ENCODE measurements at places on chromosomes 2 and 18. TPM values are rescaled to one million over a fixed set of nuclear protein-coding genes. Genes with fewer than 3 reads are reported as not detected.

GRCh38 chr2:218125095-218125494 lies 733 bp upstream of the CXCR2 start:
- no peak for DNase-seq
- peak overlapping the region; percentile 0 for H3K4me3 ChIP-seq
- H3K27me3 ChIP-seq, result peaks cover 39% of the 10 kb centered on the region
- H3K4me1 ChIP-seq, result no peaks in the 10 kb centered on the region
- H3K36me3 ChIP-seq, result peaks cover 2% of the 10 kb centered on the region
- no peak overlapping the region for H3K27ac ChIP-seq

DNA sequence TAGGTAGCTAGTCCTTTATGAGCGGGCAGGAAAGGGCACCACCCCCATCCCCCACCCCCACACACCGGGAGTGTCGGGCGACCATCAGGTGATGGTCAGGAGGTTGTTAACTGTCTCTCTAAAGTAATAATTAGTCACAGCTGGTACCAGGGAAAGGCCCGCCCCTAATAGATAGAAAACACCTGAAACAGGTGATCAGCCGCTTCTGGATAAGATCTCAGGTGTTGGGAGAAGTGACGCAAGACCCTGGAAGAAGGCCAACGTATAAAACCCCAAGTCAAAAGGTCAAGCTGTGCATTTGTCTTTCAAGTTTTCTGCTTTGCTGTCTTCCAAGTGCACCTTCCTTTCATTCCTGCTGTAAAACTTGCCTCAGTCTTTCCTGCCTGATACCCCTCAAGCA lies 59.6 kb upstream of the LINC00305 start:
- peak overlapping the region; percentile 34 for H3K4me3 ChIP-seq
- no peaks in the 10 kb centered on the region for H3K27me3 ChIP-seq

DNA sequence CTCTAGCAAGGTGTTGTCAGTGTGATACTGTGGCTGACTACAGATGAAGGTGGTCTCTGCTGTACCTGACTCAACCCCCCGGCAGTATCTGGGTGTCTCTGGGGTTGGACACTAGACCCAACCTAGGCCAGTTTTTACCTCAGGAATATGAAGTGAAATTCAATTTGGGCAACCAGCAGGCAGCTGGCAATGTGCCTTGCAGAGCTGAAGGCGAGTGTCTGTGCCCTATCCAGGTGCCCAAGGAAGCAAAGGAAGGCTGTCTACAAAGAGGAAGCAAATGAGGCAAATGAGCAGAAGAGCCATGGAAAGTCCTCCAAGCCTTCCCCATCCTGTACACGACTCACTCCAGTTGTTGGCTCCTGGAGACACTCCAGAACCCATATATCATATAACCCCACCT lies 264.6 kb upstream of the AGAP1 start:
- H3K4me3 ChIP-seq, result no peak overlapping the region
- H3K27ac ChIP-seq, result no peak overlapping the region
- H3K27me3 ChIP-seq, result peaks cover 69% of the 10 kb centered on the region
- no peaks in the 10 kb centered on the region for H3K36me3 ChIP-seq
- DNase-seq, result no peak
- H3K4me1 ChIP-seq, result no peaks in the 10 kb centered on the region

CD28 gene
- total RNA-seq, result 177 TPM

DNA sequence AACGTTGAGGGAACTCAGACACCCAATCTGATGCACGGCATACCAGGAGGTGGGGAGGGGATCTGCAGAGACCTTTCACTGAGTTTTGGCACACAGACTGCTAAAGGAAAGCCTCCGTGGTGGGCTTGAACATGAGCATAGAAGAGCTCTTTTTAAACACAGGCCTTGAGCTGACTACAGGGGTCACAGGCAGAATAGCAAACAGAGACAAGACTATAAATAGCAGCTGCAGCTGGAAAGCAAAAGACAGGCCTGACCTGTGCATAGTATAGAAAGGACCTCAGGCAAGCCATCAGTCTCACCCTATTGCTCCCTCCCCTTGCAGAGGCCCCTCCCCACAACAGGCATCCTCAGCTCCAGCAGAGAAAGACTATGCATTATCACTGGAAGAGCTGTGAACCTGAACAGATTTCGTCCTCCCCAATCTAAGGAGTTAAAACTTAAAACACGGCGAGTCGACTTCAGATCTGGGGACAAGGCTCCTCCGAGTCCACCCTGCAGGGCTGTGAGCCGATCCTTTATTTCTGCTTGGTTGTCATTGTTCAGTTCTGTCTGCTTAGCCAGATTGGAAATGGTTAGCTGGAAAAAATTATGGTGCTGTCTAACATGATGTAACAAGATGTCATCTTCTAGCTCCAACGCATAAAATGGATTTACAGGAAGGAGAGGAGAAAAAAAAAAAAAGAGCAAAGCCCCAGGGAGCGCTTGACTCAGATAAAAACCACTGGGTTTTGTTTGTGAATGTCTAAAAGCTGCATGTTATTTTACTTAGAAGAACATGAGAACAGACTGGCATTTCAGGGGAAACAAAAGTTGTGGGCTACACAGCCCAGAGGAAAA lies 25.2 kb upstream of the LCLAT1 start:
- no peaks in the 10 kb centered on the region for H3K27me3 ChIP-seq
- no peak for DNase-seq
- H3K36me3 ChIP-seq, result no peaks in the 10 kb centered on the region
- peaks cover 21% of the 10 kb centered on the region for H3K4me1 ChIP-seq

INSIG2 gene
- total RNA-seq, result 9.6 TPM

- H3K4me1 ChIP-seq, result peaks cover 7% of the 10 kb centered on the region
- no peak overlapping the region for H3K27ac ChIP-seq
- H3K27me3 ChIP-seq, result no peaks in the 10 kb centered on the region
- peaks cover 7% of the 10 kb centered on the region for H3K36me3 ChIP-seq
- DNase-seq, result no peak
- H3K4me3 ChIP-seq, result no peak overlapping the region
Measured at GRCh38 chr2:11988691-11989353, 242.4 kb downstream of the LPIN1 start.

GRCh38 chr2:168642873-168643272 lies 159.6 kb upstream of the NOSTRIN start:
- peaks cover 8% of the 10 kb centered on the region for H3K4me1 ChIP-seq
- no peak overlapping the region for H3K27ac ChIP-seq
- H3K4me3 ChIP-seq, result no peak overlapping the region
- DNase-seq, result no peak

AKAIN1 gene
- not detected for total RNA-seq

GRCh38 chr18:45034179-45034578 lies 353.5 kb downstream of the SETBP1 start:
- H3K4me3 ChIP-seq, result no peak overlapping the region
- H3K27ac ChIP-seq, result no peak overlapping the region
- H3K27me3 ChIP-seq, result peaks cover 7% of the 10 kb centered on the region

DNA sequence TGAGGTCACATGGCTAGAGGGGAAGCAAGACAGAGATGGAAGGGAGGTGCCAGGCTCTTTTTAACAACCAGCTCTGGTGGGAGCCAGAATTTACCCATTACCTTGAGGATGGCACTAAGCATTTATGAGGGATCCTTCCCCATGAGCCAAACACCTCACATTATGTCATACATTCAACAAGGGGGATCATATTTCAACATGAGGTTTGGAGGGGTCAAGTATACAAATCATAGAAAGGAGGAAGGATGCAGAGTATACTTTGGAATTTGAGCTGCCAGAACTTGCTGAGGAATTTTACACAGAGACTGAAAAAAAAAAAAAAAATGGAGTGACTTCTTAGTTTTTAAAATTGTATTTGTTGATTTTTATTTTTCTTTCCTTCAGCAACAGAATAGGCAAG lies 891.4 kb downstream of the CCDC85A start:
- no peaks in the 10 kb centered on the region for H3K27me3 ChIP-seq
- no peak overlapping the region for H3K4me3 ChIP-seq
- H3K36me3 ChIP-seq, result no peaks in the 10 kb centered on the region
- H3K4me1 ChIP-seq, result no peaks in the 10 kb centered on the region
- H3K27ac ChIP-seq, result no peak overlapping the region

TCF23 gene
- not detected for total RNA-seq

HOXD13 gene
- not detected for total RNA-seq

DNA sequence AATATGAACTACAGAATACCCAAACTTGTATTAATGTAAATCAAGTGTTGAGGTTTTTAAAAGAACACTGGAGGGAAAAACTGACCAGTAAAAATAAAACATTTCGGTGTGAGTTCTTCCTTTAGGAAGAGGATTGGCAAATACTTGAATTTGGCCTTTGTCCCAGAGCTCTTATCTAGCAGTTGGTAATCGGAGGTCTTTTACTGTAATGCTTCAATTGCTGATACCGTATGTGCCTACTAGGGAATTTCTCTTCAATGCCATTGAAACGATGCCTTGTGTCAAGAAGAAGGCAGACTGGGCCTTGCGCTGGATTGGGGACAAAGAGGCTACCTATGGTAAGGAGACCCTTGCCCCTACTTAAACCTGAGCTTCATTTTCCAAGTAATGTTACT lies 4.1 kb downstream of the RRM2 start:
- DNase-seq, result no peak
- peaks cover 2% of the 10 kb centered on the region for H3K36me3 ChIP-seq
- H3K4me1 ChIP-seq, result peaks cover 28% of the 10 kb centered on the region
- H3K4me3 ChIP-seq, result no peak overlapping the region
- H3K27ac ChIP-seq, result no peak overlapping the region
- H3K27me3 ChIP-seq, result peaks cover 23% of the 10 kb centered on the region

- no peaks in the 10 kb centered on the region for H3K27me3 ChIP-seq
- peaks cover 7% of the 10 kb centered on the region for H3K4me1 ChIP-seq
- no peak overlapping the region for H3K27ac ChIP-seq
- DNase-seq, result no peak
- H3K4me3 ChIP-seq, result no peak overlapping the region
- H3K36me3 ChIP-seq, result peaks cover 2% of the 10 kb centered on the region
Measured at GRCh38 chr18:3234457-3234856, 13.1 kb upstream of the MYL12A start.

DNA sequence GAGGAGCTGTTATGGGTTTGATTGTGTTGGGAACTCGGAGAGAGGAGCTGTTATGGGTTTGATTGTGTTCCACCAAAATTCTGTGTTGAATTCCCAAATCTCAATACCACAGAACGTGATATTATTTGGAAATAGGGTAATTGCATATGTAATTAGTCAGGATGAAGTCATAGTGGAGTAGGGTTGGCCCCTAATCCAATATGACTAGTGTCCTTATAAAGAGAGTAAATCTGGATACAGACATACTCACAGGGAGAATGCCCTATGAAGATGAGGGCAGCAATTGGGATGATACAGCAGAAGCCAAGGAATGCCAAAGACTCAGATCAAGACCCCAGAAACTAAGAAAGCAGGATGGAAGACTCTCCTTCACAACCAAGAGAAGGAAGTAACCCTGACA lies 1023.2 kb upstream of the ZEB2 start:
- no peak overlapping the region for H3K4me3 ChIP-seq
- no peaks in the 10 kb centered on the region for H3K27me3 ChIP-seq
- H3K4me1 ChIP-seq, result no peaks in the 10 kb centered on the region
- no peaks in the 10 kb centered on the region for H3K36me3 ChIP-seq
- DNase-seq, result no peak
- no peak overlapping the region for H3K27ac ChIP-seq

TTC32 gene
- total RNA-seq, result 33.4 TPM

GRCh38 chr2:174773215-174773614 lies 8.9 kb upstream of the CHRNA1 start:
- H3K4me3 ChIP-seq, result no peak overlapping the region
- H3K4me1 ChIP-seq, result peaks cover 25% of the 10 kb centered on the region
- H3K27me3 ChIP-seq, result peaks cover 6% of the 10 kb centered on the region
- peak overlapping the region; percentile 47 for H3K27ac ChIP-seq
- no peak for DNase-seq

DNA sequence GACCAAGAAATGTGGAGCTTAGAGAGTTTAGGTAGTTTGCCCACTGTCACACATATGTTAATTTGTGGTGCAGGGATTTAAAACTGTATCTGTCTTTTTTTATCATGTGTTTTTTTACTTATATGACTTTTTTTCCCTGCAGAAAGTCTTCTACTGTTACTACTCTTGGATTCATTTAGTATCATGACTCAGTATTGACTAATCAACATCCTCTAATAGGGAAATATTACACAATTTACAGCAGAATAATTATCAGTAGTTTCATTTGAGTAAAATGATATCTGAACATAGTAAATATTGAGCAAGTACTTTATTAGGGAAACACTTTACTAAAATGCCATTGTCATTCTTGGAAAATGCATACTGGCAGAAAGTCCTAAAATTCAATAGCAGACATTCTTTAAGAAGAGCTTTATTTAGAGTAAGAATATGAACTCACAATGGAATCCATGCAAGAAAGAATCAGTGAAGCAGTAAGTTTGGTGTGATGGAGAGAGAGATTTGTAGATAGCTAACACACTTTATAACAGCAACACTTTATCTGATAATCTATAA lies 425.9 kb upstream of the SLC8A1 start:
- no peaks in the 10 kb centered on the region for H3K4me1 ChIP-seq
- no peak overlapping the region for H3K27ac ChIP-seq
- no peak overlapping the region for H3K4me3 ChIP-seq
- H3K36me3 ChIP-seq, result no peaks in the 10 kb centered on the region

CROCC2 gene
- total RNA-seq, result not detected

LBH gene
- total RNA-seq, result 127 TPM

ARL5A gene
- 27.6 TPM for total RNA-seq

GRCh38 chr2:6769346-6769745 lies 96.4 kb downstream of the CMPK2 start:
- H3K4me3 ChIP-seq, result no peak overlapping the region
- H3K4me1 ChIP-seq, result peaks cover 6% of the 10 kb centered on the region
- H3K27ac ChIP-seq, result no peak overlapping the region
- peaks cover 3% of the 10 kb centered on the region for H3K36me3 ChIP-seq
- peaks cover 26% of the 10 kb centered on the region for H3K27me3 ChIP-seq

- no peak overlapping the region for H3K27ac ChIP-seq
- no peaks in the 10 kb centered on the region for H3K4me1 ChIP-seq
- DNase-seq, result no peak
Measured at GRCh38 chr2:21814588-21815149, 690.9 kb downstream of the TDRD15 start.

DNA sequence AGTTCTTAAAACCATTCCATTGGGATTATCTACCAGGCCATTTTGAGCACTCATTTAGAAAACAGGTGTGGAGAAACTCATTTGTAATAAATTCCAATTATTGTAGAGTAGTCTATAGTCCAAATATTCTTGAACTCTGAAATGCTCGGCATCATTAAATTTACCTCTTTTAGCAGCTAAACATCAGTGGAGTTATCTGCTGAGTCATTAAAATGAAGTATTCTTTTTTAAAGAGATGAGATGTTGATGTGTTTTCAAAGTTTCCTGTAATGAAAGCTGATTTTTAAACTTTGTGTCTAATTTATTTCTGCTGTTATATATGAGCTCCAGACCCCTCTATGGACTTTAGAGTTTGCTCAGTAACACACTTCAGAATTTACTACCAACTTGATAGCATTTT lies 1635.2 kb downstream of the SUCLG1 start:
- H3K36me3 ChIP-seq, result no peaks in the 10 kb centered on the region
- H3K4me1 ChIP-seq, result no peaks in the 10 kb centered on the region
- no peak overlapping the region for H3K4me3 ChIP-seq
- H3K27me3 ChIP-seq, result no peaks in the 10 kb centered on the region
- no peak for DNase-seq

CIDEA gene
- not detected for total RNA-seq

GRCh38 chr2:119376810-119377209 lies 10.0 kb downstream of the DBI start:
- no peak overlapping the region for H3K4me3 ChIP-seq
- peaks cover 9% of the 10 kb centered on the region for H3K36me3 ChIP-seq
- no peaks in the 10 kb centered on the region for H3K27me3 ChIP-seq
- no peak for DNase-seq
- H3K27ac ChIP-seq, result no peak overlapping the region

GRCh38 chr2:25938345-25938744 lies 44.0 kb downstream of the KIF3C start:
- no peaks in the 10 kb centered on the region for H3K36me3 ChIP-seq
- DNase-seq, result no peak
- H3K27ac ChIP-seq, result no peak overlapping the region

GRCh38 chr2:165497659-165498317 lies 28.3 kb downstream of the CSRNP3 start:
- H3K36me3 ChIP-seq, result no peaks in the 10 kb centered on the region
- no peak overlapping the region for H3K27ac ChIP-seq
- no peak for DNase-seq
- peaks cover 12% of the 10 kb centered on the region for H3K27me3 ChIP-seq

SERPINB4 gene
- not detected for total RNA-seq
